ENCODE measurements at places on chromosomes 5 and 9.

GRCh38 chr5:133487093-133487492, 125.2 kb downstream of the FSTL4 start:
- no peak for DNase-seq

GRCh38 chr5:62814991-62815390, 236.4 kb downstream of the LRRC70 start:
- no peak for DNase-seq

DNA sequence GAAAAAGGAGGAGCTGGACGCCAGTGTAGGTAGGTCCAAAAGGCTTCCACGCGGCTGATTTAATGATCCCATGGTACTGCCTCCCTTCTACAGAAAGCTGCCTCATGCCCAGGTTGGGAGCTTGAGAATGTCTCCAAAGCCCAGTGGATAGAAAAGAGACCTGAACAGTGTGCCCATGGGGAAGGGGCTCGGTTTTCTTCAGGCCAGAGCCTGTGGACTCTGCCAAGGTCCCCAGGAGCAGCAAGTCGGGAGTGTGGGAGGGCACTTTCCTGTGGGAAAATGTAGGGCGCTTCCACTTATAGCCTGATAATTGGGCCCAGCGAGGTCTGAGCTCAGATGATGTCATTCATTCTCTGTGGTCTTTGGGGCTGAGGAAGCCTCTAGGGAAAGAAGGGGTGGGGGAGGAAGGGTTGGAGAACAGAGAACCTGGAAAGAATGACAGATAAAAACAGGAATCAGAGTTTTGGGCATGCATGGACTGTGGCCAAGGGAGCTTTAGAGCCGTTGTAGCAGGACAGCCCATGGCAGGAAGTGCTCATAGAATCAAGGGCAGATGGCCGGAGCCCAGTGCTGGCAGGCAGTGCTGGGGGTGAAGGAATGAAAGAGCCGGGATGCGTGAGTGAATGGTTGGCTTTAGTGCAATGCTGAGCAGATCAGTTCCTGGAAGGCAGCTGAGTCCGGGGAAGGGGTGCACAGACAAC, 42.5 kb upstream of the SH3PXD2B start:
- DNase-seq = no peak

DNA sequence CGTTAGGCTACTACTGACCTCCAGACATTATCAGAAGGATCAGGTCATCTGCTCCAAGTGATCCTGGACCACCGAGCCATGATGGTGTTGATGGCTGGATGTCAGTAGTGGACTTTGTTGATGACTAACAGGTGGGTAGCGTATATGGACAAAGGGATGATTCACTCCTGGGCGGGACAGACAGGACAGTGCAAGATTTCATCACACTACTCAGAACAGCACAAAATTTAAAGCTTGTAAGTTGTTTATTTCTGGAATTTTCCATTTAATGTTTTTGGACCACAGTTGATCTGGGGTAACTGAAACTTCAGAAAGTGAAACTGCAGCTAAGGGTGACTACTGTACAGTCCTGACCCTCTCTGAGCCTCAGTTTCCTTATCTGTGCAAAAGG, 12.7 kb downstream of the PDGFRB start:
- DNase-seq = no peak

GRCh38 chr9:94627287-94627686, 12.0 kb downstream of the FBP1 start:
- no peak for DNase-seq

GRCh38 chr9:84567805-84568204, 101.7 kb upstream of the NTRK2 start:
- DNase-seq = no peak

- DNase-seq = no peak
Observed at GRCh38 chr5:141392429-141393198, at the start of gene PCDHGA8. TSS of gene PCDHGA8 (plus strand) at chr5:141392633. CDS start at chr5:141392814, 181 bp downstream.

DNA sequence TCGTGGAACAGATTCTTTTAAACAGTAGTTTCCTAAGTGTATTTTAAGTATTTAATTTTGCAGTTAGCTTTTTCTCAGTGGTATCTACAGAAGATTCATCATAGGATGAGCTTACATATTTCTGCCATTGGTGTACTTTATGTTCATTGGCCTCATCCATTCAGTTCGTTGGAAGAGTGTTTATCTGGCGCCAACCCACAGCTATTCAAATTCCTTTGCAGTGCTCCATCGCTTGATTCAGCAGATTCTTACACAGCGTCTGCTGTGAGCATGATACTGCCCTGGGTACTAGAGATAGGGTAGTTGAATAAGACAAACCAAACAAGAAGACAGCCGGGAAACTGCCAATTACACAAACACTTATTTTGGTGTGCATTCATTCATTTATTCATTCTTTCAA, 55.1 kb downstream of the NUP214 start:
- no peak for DNase-seq

- no peak for DNase-seq
Observed at GRCh38 chr5:133392448-133392847, 219.9 kb downstream of the FSTL4 start.

DNA sequence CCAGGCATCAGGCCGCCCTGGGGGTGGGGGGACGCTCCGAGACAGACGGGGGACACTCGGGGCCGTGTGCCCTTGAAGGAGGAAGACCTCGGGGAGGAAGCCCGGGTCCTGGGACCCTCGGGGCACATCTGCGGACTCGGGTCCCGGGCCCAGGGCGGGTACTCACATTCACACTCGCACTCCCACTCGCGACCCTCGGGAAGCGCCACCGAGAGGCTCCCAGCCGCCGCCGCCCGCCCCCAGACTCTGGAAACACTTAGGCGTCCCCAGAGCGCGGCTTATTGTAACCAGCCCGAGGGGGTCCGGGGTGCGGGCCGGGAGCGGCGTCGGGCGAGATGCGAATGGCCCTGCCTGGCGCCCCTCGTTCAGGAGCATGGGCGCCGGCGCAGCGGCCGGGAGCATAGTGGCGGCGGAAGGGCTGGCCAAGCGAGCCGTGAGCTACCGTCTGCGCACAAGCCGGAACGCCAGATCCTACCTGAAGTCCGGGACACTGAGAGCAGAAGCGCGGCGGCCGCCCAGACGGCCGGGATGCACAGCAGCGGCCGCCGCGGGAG, 559 bp downstream of the ROR2 start:
- no peak for DNase-seq

DNA sequence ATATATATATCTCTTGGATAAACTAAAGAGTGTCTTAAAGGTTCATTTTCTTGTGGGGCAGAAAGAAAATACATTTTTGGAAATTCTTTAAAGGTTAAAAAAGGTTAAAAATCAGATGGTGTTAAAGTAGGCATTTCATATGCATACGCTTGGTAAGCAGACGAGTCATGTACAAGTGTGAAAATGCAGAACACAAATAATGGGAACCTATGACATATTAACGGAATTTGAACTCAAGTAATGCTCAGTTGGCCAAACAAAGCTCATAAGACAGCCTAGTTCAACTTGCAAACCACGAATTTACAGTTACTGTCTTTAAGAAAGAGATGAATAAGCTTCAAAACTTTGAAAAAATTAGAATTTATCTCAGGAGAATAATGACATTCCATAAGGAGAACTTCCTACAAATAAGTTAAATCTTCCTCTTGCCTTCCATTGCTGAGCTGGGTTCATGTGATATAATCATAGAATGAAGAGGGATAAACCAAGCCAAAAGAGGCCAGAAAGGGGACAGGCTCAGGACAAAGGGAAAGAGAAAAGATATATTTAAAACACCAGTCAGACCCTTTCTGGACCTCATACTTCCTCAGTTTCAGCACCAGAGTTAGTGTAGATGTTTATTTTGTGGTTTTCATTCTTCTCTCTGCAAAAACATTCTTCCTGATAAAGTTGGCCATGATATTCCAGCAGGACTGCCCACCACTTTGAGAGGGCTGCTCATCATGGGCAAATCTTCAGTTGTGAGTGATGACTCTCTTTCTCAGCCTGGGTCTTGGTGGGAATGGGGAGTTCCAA, 256.7 kb upstream of the CD180 start:
- no peak for DNase-seq

DNA sequence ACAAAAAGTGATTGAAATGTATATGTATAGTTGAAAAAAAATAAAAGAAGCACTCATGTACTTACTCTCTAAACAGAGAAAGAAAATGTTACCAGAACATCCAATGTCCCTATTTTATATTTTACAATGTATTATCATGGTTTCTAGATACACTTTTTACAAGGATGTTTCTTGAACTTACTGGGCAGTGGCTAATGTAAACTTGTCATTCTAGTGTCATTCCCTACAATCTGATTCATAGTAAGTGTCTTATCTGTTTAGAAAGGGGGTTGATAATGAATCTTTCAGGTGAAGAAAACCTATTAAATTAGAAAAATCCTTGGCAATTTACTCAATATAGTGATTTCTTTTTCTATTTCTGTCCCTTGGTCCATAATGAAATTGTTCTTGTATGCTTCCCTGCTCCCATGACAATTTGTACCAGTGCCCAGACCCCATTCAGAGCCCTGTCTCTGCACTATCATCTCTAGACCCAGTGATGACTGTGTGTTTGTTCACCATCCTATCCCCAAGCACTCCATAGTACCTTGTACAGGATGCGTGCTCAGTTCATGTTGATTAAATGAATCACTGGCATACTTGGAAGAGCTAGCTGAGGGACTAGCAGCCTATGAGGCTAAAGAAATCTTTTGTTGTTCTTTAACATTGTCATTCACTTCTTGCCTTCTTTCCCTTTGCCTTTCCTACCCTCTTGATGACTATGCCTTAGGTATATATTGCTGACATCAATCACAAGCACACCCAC, 101.2 kb downstream of the HMHB1 start:
- DNase-seq = no peak

DNA sequence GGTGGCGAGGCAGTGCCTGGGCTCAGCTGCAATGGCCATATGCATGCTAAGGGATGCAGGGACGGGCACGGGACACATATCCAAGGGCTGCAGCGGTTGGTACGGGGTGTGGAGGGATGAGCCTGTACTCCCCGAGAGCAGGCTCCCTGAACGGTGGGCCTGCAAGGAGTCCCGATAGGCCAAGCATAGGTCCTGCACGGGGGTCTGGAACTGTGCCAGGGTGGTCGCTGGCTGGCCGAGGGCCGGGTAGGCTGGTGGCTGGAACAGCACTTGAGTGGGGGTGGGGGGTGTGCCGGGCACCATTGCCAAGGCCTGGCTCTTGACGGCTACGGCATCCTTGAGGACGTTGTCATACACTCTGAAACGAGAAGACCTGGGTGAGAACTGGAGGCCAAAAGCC, 24.1 kb downstream of the FABP6 start:
- no peak for DNase-seq

DNA sequence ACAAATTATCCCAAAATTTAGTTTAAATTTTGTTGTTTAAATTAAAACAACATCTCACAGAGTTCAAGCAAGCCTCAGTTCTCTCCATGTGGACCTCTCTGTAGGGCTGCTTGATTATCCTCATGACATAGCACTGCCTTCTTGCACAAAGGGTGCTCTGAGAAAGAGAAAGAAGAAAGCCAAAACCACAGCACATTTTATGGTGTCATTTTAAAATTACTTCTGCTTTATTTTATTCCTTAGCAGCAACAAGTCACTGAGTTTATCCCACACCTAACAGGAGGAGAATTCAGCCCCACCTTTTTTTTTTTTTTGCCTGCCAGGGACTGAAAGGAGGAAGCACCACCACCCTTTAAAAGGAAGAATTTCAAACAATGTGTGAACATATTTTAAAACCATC, 12.8 kb upstream of the KCNV2 start:
- no peak for DNase-seq

DNA sequence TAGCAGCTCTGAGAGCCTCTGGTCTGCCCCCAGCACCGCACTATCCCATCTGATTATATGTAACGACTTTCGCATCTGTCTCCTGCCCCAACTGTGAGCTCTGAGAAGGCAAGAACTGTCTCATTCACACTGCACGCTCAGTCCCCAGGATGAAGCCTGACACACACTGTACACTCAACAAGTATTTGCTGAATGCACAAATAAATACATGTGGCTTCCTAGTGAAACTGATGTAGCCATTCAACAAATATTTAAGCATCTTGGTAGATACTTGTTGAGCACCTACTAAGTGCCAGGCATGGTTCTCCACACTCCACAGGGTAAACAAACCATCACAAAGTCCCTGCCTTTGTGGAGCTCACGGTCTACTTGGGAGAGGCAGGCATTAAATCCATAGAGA, 34.6 kb upstream of the PTGS1 start:
- no peak for DNase-seq

DNA sequence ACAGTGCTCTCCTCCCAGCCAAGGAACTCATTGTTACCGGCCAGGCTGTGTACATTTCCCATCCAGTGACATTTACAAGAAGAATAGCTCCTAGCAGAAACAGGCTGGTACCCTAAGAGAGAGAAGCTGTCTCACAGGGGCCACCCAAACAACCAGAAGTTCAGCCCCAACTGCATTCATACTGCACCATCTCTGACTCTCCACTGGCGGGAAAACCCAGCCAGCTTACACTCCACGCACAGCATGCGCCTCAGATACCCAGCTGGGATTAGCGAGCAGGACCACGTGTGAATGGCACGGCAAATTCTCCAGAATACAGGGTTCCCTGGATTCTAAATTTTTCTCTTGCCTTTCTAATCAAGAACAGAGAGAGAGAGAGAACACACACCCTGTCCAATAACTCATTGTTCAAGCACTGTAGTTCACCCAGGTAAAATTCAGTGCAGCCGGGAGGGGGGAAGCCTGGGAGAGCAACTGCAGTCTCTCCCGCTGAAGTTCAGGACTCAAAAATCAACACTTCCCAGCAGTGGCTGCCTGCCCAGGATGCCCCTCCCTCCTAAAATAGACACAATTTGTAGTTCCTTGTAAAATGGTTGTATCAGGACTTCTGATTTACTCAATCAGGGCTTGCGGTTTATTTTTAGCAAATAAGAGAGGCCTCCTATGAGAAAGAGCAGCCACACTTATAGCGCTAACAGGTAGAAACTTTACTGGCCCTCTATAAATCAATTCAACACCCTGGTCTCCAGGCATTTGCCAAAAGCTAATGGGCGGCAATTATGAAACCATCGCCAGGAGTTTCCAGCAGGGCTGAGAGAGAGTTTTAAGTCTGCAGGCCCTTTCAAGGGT, 2.2 kb downstream of the COL23A1 start:
- DNase-seq = no peak

GRCh38 chr9:127159949-127160610, 37.6 kb upstream of the ANGPTL2 start:
- DNase-seq = no peak

Measured in stimulated activated CD8-positive, alpha-beta memory T cell treated with anti-CD3 and anti-CD28 coated beads, Interleukin-7, amount 100 ng/mL, for 24 hours (primary cell).